Activated CD8-positive, alpha-beta memory T cell treated with anti-CD3 and anti-CD28 coated beads, Interleukin-2, amount 10 ng/mL, durations not matched to agents 7 days and 5 days (primary cell): ENCODE measurements at places on chromosomes 5 and 9. TPM values are rescaled to one million over a fixed set of nuclear protein-coding genes. Genes with fewer than 3 reads are reported as not detected.
A peak's percentile ranks its signal among the peaks of the same experiment; 100 is the strongest.

ZNF618 gene
- 0.79 TPM for total RNA-seq

BSPRY gene
- total RNA-seq = 7.2 TPM

SLC27A4 gene
- 19.3 TPM for total RNA-seq

NAIP gene
- total RNA-seq = 7.2 TPM

SLC1A1 gene
- total RNA-seq = not detected

GARNL3 gene
- total RNA-seq = 4.3 TPM

CCL27 gene
- total RNA-seq = not detected

STK32A gene
- total RNA-seq = not detected

INSL6 gene
- total RNA-seq = not detected

KIAA0825 gene
- 2.7 TPM for total RNA-seq

MORN5 gene
- total RNA-seq = not detected

DNA sequence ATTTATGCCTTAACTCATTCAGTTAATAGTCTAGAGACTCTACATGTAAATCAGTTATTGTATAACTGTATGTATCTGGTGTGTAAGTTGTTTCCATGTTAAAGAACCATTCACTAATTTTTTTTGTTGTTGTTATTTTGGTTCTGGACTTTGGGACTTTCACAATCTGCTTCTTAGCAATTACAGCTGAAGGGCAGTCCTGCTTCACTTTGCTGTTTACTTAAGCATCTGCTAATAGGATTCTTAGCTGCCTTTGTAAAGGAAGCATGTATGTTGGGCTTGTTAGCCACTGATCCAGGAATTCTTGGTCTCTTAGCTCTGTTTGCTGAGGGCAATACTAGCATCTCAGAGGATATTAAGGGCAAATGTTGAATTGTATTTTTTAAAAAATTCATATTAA, 97.0 kb downstream of the FOCAD start:
- no peaks in the 10 kb centered on the region for H3K27me3 ChIP-seq
- peaks cover 12% of the 10 kb centered on the region for H3K36me3 ChIP-seq
- no peak overlapping the region for H3K4me3 ChIP-seq
- H3K4me1 ChIP-seq = no peaks in the 10 kb centered on the region
- no peak overlapping the region for H3K27ac ChIP-seq

DNA sequence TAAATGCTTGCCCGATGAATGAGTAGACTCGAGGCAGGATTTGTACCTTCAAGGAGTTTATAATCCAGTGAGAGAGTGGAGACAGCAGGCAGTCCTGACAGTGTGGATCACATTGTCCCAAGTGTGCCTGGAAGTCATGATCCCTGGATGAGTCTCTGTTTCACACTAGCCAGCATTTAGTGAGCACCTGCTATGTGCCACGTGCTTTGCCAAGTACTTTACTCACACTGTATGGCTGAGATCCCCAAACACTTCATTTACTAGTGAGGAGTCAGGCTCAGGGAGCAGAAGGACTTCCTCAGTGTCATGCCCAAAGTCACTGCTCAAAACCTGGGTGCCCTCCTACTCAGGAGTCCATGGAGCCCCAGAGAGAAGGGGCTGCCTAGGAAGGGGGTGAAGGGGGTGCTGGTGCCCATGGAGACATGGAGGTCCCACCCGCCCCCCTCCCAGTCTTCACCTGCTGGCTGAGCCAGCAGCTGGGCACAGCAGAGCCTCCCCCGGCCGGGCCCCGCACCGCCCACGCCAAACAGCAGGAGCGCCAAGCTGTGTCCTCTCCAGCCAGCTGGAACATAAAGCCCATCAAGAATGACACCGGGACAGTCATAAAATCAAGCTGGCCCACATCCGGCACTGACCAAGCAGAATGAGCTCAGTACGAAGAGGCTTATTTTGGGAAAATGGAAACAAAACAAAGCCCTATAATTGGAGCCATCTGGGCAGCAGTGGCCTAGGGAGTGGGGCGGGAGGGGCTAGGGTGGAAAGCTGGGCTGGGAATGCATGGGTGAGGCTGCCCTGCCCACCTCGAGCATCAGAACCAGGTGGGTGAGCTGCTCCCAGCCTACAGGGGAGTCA, 10.6 kb downstream of the LAMC3 start:
- DNase-seq = no peak
- H3K4me3 ChIP-seq = no peak overlapping the region
- no peaks in the 10 kb centered on the region for H3K36me3 ChIP-seq
- H3K27me3 ChIP-seq = peaks cover 16% of the 10 kb centered on the region
- no peak overlapping the region for H3K27ac ChIP-seq

DNA sequence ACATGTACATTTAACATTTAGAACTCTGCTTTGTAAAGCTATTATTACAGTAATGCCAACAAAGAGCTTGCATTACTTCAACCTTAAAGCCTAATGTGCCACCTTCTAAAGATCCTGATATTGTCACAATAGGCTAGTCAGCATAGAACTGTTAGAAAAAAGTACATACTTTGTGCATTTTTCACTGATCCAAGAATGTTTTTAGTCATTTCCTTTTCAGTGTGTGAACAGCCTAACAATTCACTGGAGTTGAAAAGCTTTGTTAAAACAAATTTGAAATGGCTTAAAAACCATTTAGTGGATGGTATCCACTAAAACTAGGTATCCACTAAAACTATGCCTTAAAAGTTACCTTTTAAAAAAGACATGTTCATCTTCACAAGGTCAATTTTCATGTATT, 4.5 kb downstream of the RPS6 start:
- H3K4me3 ChIP-seq = no peak overlapping the region
- H3K27ac ChIP-seq = peak overlapping the region; percentile 63
- no peaks in the 10 kb centered on the region for H3K27me3 ChIP-seq

DNA sequence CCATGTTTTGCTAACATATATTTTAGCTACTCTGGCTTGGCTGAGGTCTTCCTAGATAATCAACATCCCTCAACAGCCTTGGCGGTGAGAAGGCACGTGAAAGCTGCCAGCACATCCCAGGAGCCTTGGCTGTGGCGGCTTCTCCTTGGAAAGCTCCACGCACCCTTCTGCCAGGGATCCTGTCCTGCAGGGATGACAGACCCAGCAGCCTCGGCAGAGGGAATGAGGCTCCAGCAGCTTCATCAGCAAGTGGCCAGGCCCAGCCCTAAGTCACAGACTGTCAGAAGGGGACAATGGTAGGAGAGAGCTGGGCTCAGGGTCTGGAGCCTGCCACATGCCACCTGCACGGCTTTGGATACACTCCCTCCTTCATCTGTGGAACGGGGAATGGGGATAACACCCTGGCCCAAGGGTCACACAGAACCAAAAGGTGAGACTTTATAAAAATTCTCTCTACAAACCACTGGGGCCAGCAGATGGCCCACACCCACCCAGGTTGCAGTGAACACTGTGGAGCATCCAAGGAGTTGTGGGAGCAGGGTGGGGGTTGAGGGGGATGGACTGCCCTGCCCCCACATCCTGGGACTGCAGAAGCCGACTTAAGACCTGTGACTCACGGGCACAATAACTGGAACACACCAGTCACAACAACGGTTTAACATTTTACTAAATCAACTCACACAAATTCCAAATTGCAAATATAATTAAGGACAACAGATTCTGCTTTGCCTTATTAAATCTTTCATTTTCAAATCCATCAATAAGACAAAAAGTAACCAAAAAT, 65.1 kb downstream of the MACROH2A1 start:
- no peak for DNase-seq
- no peak overlapping the region for H3K4me3 ChIP-seq
- H3K4me1 ChIP-seq = peaks cover 3% of the 10 kb centered on the region
- H3K36me3 ChIP-seq = peaks cover 5% of the 10 kb centered on the region

DNA sequence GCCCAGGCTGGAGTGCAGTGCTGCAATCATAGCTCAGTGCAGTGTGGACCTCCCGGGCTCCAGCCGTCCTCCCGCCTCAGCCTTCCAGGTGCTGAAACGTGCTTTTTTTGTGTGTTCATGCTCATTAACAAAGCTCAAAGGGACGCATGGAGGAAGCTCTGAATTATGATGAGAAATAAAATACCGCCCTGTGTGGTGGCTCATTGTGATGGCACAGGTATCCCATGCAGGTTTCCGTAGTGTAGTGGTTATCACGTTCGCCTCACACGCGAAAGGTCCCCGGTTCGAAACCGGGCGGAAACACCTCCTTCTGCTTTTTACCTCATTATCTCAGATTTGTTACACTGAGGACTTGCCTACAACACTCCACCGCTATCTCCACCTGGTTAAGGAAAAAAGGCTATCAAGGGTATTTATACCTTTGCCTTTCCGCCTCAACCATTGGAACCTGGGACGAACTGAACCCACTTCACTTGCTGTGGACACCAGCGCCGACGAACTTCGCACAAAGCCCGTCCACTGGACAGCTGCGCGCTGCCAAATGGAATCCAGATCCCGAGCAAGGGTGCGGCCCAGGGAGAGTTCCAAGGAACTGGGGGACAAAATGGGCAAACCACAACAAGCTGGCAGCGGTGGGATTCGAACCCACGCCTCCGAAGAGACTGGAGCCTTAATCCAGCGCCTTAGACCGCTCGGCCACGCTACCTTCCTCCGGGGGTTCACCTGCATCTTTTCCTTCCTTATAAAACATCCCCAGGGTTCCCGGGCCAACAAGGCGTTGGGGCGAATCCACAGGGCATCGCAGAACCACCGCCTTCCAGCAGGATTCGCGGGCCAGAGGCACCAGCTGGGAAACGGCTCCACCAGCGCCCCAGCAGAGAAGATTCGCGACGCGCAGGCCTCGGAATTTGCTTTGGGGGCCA, 26.3 kb downstream of the OR2V2 start:
- H3K4me1 ChIP-seq = peaks cover 49% of the 10 kb centered on the region
- H3K27ac ChIP-seq = peak overlapping the region; percentile 84
- DNase-seq = peak; percentile 83
- no peaks in the 10 kb centered on the region for H3K36me3 ChIP-seq
- H3K4me3 ChIP-seq = peak overlapping the region; percentile 79
- peaks cover 61% of the 10 kb centered on the region for H3K27me3 ChIP-seq

- no peak overlapping the region for H3K27ac ChIP-seq
- H3K4me3 ChIP-seq = no peak overlapping the region
- peak; percentile 71 for DNase-seq
- no peaks in the 10 kb centered on the region for H3K4me1 ChIP-seq
- H3K36me3 ChIP-seq = peaks cover 4% of the 10 kb centered on the region
- H3K27me3 ChIP-seq = no peaks in the 10 kb centered on the region
Measured at GRCh38 chr9:34675048-34675714, 12.7 kb upstream of the CCL27 start.

GRCh38 chr5:165906871-165907270, 2384.6 kb upstream of the WWC1 start:
- no peaks in the 10 kb centered on the region for H3K27me3 ChIP-seq
- no peaks in the 10 kb centered on the region for H3K4me1 ChIP-seq
- H3K27ac ChIP-seq = no peak overlapping the region
- no peak overlapping the region for H3K4me3 ChIP-seq
- no peaks in the 10 kb centered on the region for H3K36me3 ChIP-seq

DNA sequence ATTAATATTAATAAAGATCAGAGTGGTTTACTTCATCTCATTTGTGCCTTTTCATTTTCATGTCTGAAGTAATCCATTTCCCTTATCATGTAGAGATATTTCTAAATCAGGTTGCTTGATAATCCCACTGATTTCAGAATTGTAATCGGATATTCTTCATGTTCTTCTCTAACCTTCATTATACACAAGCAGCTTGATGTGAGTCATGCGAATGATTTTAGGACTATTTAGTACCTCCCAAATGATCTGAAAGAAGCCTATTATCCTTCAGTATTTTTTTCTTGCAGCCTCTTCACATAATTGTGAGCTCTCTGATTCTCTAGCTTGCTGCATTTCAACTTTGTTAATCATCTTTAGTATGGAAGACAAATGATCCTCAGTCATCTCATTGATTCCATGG, 182.0 kb downstream of the GIN1 start:
- no peak overlapping the region for H3K4me3 ChIP-seq
- H3K27ac ChIP-seq = no peak overlapping the region
- H3K36me3 ChIP-seq = peaks cover 3% of the 10 kb centered on the region
- DNase-seq = no peak

- H3K27ac ChIP-seq = no peak overlapping the region
- DNase-seq = no peak
- H3K36me3 ChIP-seq = no peaks in the 10 kb centered on the region
- peaks cover 11% of the 10 kb centered on the region for H3K27me3 ChIP-seq
Measured at GRCh38 chr5:178548746-178549145, 41.4 kb downstream of the COL23A1 start.

GRCh38 chr5:22480305-22480704, 372.8 kb downstream of the CDH12 start:
- H3K4me3 ChIP-seq = no peak overlapping the region
- no peak overlapping the region for H3K27ac ChIP-seq
- no peaks in the 10 kb centered on the region for H3K4me1 ChIP-seq
- no peaks in the 10 kb centered on the region for H3K27me3 ChIP-seq
- no peaks in the 10 kb centered on the region for H3K36me3 ChIP-seq

DNA sequence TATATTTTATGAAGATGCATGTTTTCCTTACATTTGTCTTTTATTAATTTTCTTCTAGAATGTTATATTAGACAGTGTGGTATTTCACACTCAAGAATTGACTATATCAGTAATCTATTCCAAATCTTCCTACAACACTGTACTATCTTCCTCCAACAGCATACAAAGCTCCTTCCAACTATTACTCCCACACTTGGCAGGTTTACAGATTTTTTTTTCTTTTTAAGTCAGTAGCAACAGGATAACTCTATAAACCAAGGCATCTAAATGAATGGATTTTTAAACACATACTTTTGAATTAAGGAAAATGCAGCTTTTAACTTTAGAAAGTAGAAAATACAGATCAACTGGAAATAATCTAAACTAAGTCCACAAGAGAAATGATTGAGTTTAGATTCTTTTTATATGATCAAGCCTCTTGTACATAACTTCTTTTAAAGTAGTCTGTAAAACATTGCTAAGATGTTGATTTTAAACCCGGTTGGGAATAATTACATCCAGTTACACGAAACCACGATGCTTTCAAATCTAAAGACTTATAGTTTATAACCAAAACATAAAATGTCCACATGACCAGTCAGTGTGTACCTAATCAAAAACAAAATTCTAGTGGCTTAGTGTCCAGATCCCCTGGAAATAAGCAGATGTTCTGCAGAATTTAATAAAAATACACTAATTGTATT, 281.6 kb downstream of the ADAMTS6 start:
- no peak overlapping the region for H3K27ac ChIP-seq
- H3K27me3 ChIP-seq = peaks cover 3% of the 10 kb centered on the region
- no peaks in the 10 kb centered on the region for H3K4me1 ChIP-seq
- H3K4me3 ChIP-seq = no peak overlapping the region
- no peak for DNase-seq

DNA sequence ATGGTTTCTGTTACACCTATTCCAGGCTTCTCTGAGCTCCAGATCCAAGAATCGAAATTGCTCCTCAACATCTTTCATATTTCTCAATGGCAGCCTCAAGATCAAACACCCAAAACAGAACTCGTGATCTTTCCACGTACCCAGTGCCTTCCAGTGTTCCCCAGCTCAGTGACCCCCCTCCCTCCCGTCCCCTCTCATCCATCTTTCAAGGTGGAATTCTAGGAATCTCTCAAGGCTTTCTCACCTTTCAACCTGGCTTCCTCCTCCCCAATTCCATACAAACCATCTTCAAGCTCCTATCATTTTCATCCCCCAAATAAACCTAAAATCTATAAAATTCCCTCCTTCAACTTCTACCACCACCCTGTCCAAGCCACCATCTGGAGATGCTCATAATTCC, 615.3 kb downstream of the BNC2 start:
- H3K36me3 ChIP-seq = no peaks in the 10 kb centered on the region
- H3K27ac ChIP-seq = no peak overlapping the region
- H3K4me1 ChIP-seq = no peaks in the 10 kb centered on the region

- peaks cover 50% of the 10 kb centered on the region for H3K4me1 ChIP-seq
- H3K27ac ChIP-seq = peak within 1 kb of the TSS; percentile 69
- peak within 1 kb of the TSS; percentile 39 for H3K4me3 ChIP-seq
- peaks cover 15% of the 10 kb centered on the region for H3K27me3 ChIP-seq
- no peak for DNase-seq
Measured at GRCh38 chr5:132657676-132658380, at the start of gene IL13. Gene IL13 (plus strand): TSS chr5:132658173. CDS start chr5:132658187, 14 bp downstream.
